Lower lobe of right lung (tissue), 2 donors: ENCODE measurements at places on chromosomes 16 and 17. TPM values are rescaled to one million over a fixed set of nuclear protein-coding genes. Genes with fewer than 3 reads are reported as not detected.

DNA sequence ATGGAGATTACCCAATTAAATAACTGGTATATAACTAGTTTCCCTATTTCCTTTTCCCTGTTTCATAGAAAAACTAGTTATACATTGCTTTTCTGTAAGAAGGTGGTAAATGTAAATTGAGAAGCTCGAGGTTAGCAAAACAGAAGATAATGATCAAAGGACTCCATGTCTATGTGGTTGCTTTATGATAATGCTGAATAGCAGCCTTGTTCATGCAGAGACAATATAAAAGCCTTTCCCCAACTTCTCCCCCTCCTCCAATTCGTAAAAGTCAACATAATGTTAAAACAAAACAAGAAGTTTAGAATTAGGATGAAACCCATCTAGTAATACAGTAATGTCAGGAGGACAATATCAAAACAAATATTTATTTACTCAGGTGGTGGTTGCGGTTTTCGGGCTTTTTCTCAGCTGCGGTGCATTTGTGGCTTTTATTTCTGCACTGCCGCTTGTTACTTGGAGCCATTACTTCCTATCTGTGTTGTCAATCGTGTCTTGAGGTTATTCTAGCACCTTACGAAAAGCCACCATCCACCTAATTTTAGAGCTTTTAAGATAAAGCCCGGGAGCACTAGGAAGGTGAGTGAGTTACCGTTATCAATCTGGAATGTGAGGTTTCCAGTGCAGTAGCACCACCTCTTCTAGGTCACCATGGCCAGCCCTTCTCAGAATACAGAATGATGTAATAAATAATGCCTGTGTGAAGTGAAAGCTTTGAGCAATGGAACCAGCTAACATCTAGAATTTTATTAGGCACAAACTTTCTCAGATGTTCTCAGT lies 297.5 kb downstream of the CDH13 start:
- no peak overlapping the region for H3K27ac ChIP-seq
- no peak for DNase-seq

DNA sequence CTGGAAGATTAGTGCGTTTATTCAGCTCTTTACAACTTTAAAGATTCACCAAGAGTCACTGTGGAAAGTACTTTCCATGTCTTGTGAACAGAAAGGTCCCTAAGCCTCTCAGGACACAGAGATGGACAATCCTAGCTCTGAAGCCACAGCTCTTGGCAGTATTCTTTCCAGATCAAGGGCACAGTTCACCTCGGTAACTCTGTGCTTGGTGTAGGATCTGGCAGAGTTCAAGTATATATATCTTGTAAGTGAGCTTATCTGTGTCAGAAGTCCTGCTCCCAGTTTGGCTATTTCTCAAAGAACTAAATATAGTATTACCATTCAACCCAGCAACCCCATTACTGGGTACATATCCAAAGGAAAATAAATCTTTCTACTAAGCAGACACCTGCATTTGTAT lies 183.7 kb downstream of the CBLN1 start:
- no peak overlapping the region for H3K27ac ChIP-seq
- H3K27me3 ChIP-seq: no peaks in the 10 kb centered on the region
- DNase-seq: no peak
- no peaks in the 10 kb centered on the region for H3K36me3 ChIP-seq

- no peak overlapping the region for H3K4me3 ChIP-seq
- H3K27me3 ChIP-seq: no peaks in the 10 kb centered on the region
- no peak for DNase-seq
- H3K4me1 ChIP-seq: no peaks in the 10 kb centered on the region
- no peaks in the 10 kb centered on the region for H3K36me3 ChIP-seq
These were observed 366.3 kb upstream of the HSBP1 start for GRCh38 chr16:83441517-83441916.

- peak; percentile 84 for DNase-seq
- H3K4me3 ChIP-seq: peak within 1 kb of the TSS; percentile 53
- peaks cover 27% of the 10 kb centered on the region for H3K27me3 ChIP-seq
- no peaks in the 10 kb centered on the region for H3K36me3 ChIP-seq
- peak within 1 kb of the TSS; percentile 80 for H3K27ac ChIP-seq
These were observed at the start of gene ALOX15B for GRCh38 chr17:8038954-8039610. Gene ALOX15B (plus strand): TSS chr17:8039059. CDS start chr17:8039156, 97 bp downstream.

GRCh38 chr16:4205971-4206370 lies 35.9 kb downstream of the SRL start:
- H3K4me3 ChIP-seq: no peak overlapping the region
- no peaks in the 10 kb centered on the region for H3K36me3 ChIP-seq
- H3K27me3 ChIP-seq: no peaks in the 10 kb centered on the region
- no peaks in the 10 kb centered on the region for H3K4me1 ChIP-seq
- no peak overlapping the region for H3K27ac ChIP-seq

- no peak overlapping the region for H3K4me3 ChIP-seq
- no peak overlapping the region for H3K27ac ChIP-seq
- H3K4me1 ChIP-seq: peaks cover 13% of the 10 kb centered on the region
- H3K27me3 ChIP-seq: no peaks in the 10 kb centered on the region
These were observed 13.7 kb downstream of the CORO6 start for GRCh38 chr17:29608986-29609385.

The HOXB4 gene
- total RNA-seq: 5.8 TPM

The NIP7 gene
- total RNA-seq: 18.7 TPM

GRCh38 chr16:5885521-5885920 lies 787.9 kb upstream of the EEF2KMT start:
- no peaks in the 10 kb centered on the region for H3K27me3 ChIP-seq
- H3K36me3 ChIP-seq: no peaks in the 10 kb centered on the region
- no peak overlapping the region for H3K27ac ChIP-seq
- DNase-seq: no peak

The GH2 gene
- not detected for total RNA-seq

The CBLN1 gene
- not detected for total RNA-seq

- DNase-seq: no peak
- H3K27me3 ChIP-seq: no peaks in the 10 kb centered on the region
- no peaks in the 10 kb centered on the region for H3K36me3 ChIP-seq
- no peak overlapping the region for H3K27ac ChIP-seq
- H3K4me3 ChIP-seq: no peak overlapping the region
These were observed 20.7 kb upstream of the FOXJ1 start for GRCh38 chr17:76161619-76162266.

GRCh38 chr17:76820039-76820438 lies 48.2 kb upstream of the MGAT5B start:
- no peaks in the 10 kb centered on the region for H3K36me3 ChIP-seq
- no peaks in the 10 kb centered on the region for H3K27me3 ChIP-seq
- no peak for DNase-seq
- H3K4me1 ChIP-seq: no peaks in the 10 kb centered on the region
- no peak overlapping the region for H3K27ac ChIP-seq

The UNC45B gene
- total RNA-seq: 0.77 TPM

DNA sequence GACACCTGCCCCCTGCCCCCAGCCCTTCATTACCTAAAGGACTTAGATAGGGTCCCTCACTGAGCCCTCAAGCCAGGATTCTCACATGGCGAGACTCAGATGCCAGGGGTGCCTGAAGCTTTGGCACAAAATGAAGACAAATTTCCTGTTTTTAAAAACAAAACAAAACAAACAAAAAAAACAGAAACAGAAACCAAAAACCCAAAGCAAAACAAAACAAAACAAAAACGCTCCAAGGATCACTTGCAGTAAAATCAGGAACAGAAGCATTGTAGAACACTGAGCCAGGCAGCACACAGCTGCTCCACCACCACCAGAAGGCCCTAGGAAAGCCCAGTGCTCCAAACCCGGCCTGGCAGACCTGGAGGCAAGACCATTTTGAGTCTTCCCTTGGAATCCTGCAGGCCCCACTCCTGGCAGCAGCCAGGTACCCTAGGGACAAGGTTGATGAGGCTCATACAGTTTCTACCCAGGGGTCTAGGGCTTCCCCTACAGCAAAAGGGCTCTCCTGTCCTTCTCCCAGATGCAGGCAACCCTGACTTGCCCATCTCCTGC lies 20.8 kb downstream of the MYO18A start:
- no peak overlapping the region for H3K4me3 ChIP-seq
- H3K4me1 ChIP-seq: peaks cover 76% of the 10 kb centered on the region
- peaks cover under 1% of the 10 kb centered on the region for H3K36me3 ChIP-seq
- peak overlapping the region; percentile 63 for H3K27ac ChIP-seq
- no peak for DNase-seq
- H3K27me3 ChIP-seq: no peaks in the 10 kb centered on the region

GRCh38 chr16:59701963-59702930 lies 968.1 kb upstream of the GOT2 start:
- H3K4me1 ChIP-seq: no peaks in the 10 kb centered on the region
- no peaks in the 10 kb centered on the region for H3K27me3 ChIP-seq
- H3K27ac ChIP-seq: no peak overlapping the region
- no peak for DNase-seq
- H3K36me3 ChIP-seq: no peaks in the 10 kb centered on the region

DNA sequence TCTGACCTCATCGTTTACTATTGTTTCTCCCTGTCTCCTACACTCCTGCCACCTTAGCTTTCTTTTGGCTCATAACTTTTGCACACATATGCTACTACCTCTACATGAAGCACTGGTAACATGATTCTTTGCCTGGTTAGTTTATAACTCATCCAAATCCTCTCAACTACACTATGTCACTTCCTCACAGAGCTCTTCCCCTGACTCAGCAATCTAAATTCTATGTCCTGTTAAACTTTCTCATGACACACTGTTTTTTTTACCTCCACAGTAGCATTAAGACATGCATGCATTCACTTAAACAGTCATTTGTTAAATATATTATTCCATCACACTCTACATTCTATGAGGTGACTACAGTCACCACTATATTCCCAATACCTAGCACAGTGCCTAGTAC lies 19.7 kb downstream of the APPBP2 start:
- no peaks in the 10 kb centered on the region for H3K27me3 ChIP-seq
- H3K4me3 ChIP-seq: no peak overlapping the region
- H3K27ac ChIP-seq: no peak overlapping the region
- peaks cover 36% of the 10 kb centered on the region for H3K36me3 ChIP-seq
- peaks cover 32% of the 10 kb centered on the region for H3K4me1 ChIP-seq

The BEAN1 gene
- total RNA-seq: 0.15 TPM

DNA sequence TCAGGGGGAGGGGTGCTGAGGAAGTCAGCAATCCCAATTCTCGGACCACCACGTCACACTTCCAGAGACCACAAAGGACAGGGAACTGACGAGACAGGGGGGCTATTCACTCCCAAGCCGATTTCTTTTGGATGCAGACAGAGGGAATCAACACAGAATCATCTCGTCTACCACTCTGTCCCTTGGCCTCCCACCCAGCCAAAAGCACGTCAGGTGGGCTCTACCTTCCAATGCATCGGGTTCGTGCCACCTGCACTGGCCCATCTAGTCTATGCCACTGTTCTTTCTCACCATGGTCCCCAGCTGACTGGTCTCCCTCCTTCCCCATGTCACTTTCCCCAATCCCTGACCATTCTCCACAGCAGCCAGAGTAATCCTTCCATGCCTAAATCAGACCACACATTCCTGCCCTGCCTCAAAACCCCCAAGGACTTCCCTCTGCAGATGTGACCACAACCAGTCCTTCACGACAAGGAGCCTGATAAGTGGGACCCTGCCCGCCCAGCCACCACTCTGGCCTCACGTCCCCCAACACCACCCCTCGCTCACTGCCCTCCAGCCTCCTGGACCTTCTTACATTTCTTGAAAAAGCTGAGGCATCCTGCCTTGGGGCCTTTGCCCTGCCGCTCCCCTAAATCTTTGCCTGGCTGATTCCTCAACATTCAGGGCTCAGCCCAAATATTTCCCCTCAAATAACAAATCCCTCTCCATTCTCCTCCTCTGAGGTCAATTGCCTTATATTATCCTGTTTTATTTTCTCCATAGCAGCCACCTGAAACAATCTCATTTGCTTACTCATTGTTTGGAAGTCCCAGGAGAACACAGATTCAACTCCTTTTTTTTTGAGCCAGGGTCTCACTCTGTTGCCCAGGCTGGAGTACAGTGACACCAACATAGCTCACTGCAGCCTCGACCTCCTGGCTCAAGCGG lies 70.4 kb downstream of the IL21R start:
- no peaks in the 10 kb centered on the region for H3K27me3 ChIP-seq
- H3K36me3 ChIP-seq: peaks cover 100% of the 10 kb centered on the region
- H3K4me3 ChIP-seq: no peak overlapping the region
- peaks cover 18% of the 10 kb centered on the region for H3K4me1 ChIP-seq
- H3K27ac ChIP-seq: no peak overlapping the region

GRCh38 chr17:1298606-1299005 lies 19.1 kb downstream of the TRARG1 start:
- peaks cover 37% of the 10 kb centered on the region for H3K27me3 ChIP-seq
- DNase-seq: no peak
- peaks cover 5% of the 10 kb centered on the region for H3K4me1 ChIP-seq
- H3K27ac ChIP-seq: no peak overlapping the region
- H3K4me3 ChIP-seq: no peak overlapping the region

The TSPOAP1 gene
- total RNA-seq: 20.2 TPM

DNA sequence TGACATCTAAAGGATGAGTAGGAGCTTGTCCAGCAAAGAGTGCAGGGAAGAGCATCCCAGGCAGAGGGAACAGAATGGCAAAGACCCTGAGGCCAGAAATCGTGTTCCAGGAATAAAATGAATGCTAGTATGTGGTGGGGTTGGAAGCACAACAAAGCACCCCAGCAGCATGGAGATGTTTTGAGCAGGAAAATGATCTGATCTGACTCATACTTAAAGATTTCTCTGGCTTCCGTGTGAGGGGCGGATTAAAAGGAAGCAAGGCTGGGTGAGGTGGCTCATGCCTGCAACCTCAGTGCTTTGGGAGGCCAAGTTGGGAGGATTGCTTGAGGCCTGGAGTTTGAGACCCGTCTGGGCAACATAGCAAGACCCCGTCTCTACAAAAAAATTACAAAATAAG lies 2.3 kb downstream of the SLC5A11 start:
- no peaks in the 10 kb centered on the region for H3K27me3 ChIP-seq
- no peaks in the 10 kb centered on the region for H3K36me3 ChIP-seq
- DNase-seq: no peak
- H3K27ac ChIP-seq: no peak overlapping the region

The SLC13A2 gene
- not detected for total RNA-seq

GRCh38 chr17:36602924-36603384 lies 1.6 kb downstream of the MRM1 start:
- no peak overlapping the region for H3K27ac ChIP-seq
- H3K4me1 ChIP-seq: peaks cover 26% of the 10 kb centered on the region
- peak; percentile 58 for DNase-seq

DNA sequence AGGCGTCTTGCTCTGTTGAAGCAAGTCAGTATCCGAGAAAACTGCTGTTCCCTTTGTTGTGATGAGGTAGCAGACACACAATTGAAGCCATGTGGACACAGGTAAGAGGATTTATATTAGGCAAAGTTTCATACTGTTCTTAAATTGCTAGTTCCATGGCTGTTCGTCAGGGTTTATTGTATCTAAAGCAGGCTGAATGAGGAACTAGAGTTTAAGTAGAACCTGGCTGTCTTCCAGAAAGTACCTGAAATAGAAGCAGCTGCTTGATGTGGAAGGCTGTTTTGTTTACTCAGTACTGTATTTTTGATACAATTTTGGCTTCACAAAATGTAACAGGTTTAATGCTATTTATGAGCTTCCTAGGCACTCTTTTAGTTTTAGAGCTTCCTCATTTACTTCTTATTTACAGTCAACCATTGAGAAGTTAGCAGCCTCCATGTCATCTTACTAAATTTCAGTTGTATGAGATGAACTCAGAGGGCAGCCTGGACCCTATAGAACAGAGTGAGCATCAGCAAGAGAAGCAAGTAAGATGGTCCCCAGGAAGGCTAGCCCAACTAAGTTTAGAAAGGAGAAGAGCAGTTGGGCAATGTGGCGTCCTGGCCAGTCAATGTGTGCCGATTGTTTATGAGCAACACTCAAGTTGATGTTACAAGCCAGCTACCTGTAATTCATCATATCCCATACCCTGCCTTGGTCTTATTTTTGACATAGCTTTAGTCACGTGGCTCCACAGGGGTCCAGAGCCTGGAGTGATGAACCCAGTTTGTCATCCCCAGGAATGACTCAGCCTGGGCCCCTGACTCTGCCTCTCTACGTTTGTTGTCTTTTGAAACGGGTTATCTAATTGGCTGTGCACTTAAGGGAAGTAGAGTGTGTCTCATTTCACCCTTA lies 9.7 kb upstream of the ARL2BP start:
- no peaks in the 10 kb centered on the region for H3K27me3 ChIP-seq
- H3K4me1 ChIP-seq: peaks cover 11% of the 10 kb centered on the region
- H3K36me3 ChIP-seq: peaks cover 94% of the 10 kb centered on the region
- H3K4me3 ChIP-seq: no peak overlapping the region
- H3K27ac ChIP-seq: no peak overlapping the region

The C17orf100 gene
- 1.9 TPM for total RNA-seq
